Adrenal gland (tissue), 19 donors: ENCODE measurements at places on chromosomes 16 and 17. TPM values are rescaled to one million over a fixed set of nuclear protein-coding genes. Genes with fewer than 3 reads are reported as not detected.

DNA sequence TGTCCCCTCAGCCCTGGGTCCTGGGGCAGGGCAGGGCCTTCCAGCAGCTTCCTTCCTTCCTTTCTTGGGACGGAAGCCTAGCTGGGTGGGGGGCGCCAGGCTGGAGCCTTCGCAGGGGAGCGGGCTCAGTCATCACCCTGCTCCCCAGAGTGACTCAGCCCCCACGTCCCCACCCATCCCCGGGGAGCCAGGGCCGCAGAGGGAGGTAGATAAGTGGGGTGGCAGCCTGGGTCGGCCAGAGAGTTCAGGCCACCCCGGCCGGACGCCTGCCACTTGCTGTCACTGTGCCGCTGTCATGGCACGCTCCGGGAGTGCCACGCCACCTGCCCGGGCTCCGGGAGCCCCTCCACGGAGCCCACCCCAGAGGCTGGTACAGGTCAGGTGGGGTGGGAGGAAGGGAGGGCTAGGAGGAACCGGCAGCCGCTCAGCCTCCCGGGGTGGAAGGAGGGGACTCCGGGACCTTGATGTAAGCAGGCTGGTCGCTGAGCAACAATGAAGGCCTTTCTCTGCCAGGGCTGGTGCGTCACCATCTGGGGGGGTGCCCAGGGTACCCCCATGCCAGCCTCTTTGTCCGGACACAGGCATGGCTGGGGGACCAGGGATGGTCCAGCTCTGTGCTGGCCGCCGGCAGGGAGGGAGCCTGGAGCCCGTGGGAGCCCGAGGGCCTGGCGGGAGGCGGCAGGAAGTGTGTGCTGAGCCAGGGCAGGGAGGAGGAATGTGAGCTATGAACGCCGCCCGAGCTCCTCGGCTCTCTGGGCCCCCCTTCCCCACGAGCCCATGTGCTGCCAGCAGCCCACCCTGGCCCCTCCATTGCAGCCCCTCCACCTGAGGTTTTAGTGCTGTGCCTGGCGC, 6.6 kb downstream of the NHERF2 start:
- peak; percentile 74 for DNase-seq

GRCh38 chr17:57001541-57001940, 23.6 kb downstream of the SCPEP1 start:
- no peak for DNase-seq

EXOC3L1 gene
- 13.5 TPM for total RNA-seq

DNA sequence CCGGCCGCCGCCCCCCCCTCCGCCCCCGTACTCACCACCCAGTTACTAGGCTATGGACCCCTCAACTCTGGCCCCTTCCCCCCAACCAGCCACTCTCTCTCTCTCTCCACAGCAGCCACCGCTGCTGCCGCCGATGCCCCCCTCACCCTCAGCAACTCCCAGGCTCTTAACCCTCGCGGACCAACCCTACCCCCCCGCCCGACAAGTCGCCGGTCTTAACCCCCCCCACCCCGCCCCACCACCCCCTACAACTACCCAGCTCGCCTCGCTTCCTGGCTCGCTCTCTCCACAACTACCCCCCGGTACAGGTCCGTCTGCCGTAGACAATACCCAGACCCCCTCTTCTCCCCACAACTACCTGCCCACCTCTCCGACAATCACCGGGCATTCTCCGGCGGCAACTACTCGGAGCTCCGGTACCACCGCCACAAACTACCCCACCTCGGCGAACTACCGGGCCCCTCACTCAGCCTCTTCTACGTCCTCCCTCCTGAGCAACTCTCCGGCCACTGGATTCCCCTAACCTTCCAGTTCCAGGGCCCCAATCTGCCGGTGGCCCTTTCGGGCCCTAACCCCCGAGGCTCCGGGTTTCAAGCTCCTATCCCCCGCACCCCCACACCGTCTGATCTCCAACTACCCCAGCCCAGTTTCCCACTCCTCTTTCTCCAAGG, 702 bp downstream of the PHF23 start:
- DNase-seq: peak; percentile 54

CDR2 gene
- 24.2 TPM for total RNA-seq

DNA sequence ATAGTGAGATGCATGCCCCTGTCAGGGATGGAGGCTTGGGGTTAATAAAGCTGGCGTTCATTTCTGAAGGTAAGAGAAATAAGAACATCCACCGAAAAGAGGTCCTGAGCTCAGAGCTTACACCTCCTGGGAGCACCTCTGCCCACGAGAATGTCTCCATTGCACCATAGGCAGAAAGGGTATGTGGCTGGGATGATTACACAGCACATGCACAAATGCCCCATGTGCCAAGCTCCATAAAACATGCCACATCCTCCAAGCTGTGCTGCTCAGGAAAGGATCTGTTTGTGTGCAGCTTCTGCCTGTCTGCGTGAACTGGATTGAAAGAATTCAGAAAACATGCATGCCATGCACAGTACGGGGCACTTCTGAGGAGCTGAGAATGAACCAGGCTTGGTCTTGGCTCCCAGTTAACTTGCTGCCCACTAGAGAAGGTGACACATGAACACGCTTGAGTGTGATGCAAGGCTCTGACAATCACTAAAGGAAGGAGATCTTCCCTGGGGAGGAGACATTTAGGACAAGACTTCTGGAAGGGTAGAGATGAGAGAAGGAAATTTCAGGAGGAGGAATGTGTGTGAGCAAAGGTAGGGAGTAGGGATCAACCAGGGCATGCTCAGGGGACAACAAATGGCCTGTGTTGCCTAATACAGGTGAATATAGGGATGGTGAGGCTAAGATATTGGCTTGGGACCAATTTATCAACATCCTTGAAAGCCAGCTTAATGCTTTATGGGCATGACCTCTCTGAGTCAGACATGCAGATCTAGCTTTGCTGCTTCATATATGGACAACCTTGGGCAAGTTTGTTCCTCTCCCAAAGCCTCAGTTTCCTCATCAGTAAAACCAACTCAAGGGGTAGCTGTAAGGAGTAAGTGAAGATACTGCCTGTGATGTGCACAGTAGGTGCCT, 32.0 kb upstream of the SMPD3 start:
- no peak for DNase-seq

- peak; percentile 75 for DNase-seq
These were observed 55.9 kb downstream of the MYO18A start for GRCh38 chr17:29124135-29124924.

CDK5R1 gene
- total RNA-seq: 4.5 TPM

NPIPB13 gene
- 9.5 TPM for total RNA-seq

- DNase-seq: no peak
These were observed 193.9 kb upstream of the SOX9 start for GRCh38 chr17:71926746-71927398.

DNA sequence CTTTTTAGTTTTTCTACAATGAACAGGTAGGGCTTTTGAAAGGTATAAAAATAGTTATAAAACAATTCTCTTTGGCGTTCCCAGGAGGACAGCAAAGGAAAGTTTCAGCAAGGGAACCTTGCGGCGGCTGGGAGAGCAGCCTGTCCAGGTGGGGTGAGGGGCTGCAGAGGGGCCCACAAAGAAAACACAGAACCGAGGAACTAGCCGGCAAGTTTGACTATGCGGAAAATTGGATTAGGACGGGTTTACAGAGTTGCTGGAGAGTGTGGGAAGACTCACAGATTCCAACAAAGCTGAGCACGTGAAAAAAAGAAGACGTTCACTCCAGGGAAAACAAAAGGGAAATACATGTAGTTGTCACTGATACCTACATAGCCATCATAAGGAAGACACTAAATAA, 40.2 kb upstream of the METTL16 start:
- DNase-seq: no peak
